ENCODE measurements at places on chromosomes 13 and 19.
A peak's percentile ranks its signal among the peaks of the same experiment; 100 is the strongest.

DNA sequence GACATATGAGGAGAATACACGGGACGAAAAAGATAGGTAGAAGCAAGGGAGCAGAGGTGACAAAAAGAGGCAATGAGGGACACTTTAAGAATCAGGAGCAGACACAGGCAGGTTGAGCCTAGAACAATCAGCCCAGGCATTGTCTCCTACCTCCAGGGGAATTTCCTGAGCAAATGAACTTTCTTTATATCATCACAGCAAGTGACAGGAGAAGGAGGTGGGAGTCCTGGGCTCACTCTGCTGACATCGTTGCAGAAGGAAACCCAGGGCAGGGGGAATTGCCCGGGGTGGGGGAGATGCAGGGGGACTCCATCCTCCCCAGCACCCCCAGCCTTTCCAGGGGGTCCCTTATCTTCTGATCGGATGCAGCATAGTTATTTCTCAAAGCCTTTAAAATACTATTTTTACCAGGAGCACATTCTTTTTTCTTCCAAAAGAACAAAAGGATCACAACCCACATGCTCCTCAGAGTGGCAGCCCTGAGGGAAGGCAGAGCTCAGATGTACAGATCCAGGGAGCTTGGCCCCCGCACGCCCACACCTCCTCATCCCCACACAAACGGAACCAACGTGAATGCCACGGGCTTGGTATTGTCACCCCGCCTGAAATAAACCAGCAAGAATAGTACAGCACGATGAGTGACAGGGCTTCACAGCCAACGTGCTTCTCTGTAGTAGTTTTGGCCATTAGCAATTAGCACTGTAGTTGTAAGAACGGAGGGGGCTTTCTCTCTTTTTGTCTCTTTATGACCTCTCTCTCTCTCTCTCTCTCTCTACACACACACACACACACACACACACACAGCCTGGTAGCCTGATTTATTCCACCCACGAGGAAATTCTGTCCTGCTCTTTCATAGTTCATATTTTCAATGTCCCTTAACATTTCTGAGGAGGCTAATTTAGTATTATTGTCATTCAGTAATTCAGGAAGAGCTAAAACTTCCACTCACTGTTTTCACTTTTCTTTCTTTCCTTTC, 169.5 kb upstream of the UBL3 start:
- no peak for DNase-seq

DNA sequence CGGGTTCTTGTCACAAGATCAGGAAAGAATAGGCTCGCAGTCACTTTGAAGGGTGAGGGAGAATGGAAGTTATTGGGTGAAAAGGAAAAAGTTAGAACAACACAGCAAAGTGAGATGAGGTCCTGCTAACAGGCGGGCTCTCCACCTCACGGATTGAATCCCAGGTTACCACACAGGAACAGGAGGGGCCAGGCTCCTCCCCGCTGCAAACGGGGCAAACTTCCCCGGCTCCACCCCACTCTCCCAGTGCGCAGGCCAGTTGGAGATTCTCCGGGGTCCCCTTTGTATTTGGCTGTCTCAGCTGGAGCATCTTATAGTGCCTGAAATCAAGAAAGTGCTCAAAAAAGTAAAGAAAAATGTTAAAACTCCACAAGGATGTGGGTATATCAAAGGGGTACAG, 78.3 kb upstream of the IPO5 start:
- DNase-seq, result no peak

DNA sequence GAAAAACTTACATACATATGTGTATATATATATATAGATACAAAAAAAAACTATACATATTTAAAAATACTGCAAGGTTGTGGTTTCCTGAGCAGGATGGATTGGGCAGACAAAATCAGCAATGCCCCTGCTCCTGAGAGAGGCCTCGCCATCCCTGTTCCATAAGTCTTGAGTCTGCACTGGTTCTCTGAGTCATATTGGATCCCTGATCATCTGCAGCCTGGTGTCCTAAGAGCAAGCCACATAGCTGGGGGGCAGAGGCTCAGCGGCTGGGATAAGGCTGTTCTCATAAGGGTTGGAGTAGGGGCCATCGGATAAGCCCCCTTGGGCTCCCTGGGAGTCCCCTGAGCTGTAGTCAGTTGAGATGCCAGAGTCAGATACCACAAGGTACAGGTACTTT, 3.3 kb downstream of the SWSAP1 start:
- no peak for DNase-seq

- DNase-seq, result no peak
Measured at GRCh38 chr19:3722443-3723109, 14.4 kb downstream of the TJP3 start.

DNA sequence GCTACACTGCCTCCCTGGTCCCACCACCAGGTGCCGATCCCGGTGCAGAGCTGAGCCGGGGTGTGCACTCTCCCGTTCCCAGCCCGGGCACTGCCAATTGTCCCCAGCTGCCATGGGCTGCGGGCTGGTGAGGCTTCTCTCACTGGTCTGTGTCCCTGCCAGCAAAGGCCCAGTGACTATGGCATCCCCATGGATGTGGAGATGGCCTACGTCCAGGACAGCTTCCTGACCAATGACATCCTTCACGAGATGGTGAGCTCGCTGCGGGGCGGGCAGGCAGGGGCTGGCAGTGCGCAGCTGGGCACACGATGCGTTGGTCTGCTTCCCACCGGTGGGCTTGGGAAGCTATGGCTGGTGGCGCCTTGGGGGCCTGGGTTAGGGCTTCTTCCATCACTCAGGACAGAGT, 14.6 kb downstream of the MPND start:
- DNase-seq, result no peak

- DNase-seq, result no peak
Measured at GRCh38 chr13:58960888-58961287, 1202.8 kb downstream of the DIAPH3 start.

DNA sequence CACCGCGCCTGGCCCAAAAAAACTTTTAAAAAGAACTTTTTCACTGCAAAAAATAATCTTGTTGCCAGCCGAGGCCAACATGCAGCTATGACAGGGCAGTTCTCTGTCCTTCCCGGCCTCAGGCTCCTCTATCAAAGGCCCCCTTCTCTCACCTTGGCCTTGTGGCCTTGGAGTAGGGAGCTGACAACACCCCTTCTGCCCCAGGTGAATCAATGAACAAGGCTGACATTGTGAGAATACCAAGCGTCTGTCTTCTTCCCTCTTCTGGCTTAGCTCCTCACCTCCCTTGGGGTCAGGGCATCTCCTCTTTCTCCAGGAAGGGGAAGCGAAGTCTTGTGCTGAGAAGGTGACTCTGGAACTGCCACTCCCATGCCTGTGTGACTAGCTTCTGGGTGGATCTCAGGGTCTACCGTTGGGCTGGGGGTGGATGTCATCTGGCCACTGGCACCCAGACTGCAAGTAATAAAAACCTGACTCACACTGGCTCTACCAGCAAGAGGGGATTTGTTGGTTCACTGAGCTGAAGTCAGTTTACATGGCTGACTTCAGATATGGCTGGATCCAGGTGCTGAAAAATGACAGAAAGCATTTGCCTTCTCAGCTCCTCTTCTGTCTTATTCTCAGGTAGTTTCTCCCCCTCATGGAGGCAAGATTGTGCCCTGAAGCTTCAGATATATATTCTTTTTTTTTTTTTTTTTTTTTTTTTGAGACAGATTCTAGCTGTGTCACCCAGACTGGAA, 6.3 kb downstream of the C19orf38 start:
- DNase-seq, result no peak

GRCh38 chr19:1540365-1540925, 16.6 kb downstream of the PLK5 start:
- DNase-seq, result no peak

DNA sequence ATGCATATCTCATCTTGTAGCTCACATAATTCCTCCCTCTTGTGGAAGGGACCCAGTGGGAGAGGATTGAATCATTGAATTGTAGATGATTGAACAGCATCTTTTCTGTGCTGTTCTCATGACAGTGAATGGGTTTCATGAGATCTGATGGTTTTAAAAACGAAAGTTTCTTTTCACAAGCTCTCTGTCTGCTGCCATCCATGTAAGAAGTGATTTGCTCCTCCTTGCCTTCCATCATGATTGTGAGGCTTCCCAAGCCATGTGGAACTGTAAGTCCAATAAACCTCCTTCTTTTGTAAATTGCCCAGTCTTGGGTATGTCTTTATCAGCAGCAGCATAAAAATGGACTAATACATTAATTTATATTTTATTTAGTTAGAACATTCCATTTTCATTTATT, 19.6 kb upstream of the ZNF675 start:
- no peak for DNase-seq

DNA sequence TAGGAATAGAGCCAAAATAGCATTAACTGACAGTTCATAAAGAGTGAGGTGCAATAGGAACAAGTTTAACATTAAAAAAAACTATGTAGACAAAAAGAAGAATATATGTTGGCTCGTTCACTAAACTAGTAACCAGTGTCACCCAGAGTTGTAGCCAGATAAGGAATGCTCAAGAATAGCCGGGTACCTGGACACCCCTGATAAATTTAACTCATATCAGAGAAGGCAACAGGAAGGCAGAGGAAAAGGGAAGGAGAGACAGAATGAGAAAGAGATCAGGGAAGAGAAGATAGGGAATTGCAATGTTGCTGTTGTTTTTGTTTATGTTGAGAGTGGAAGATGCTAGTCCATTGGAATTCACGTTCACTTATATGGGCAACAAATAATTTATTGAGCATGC, 31.6 kb upstream of the KATNAL1 start:
- no peak for DNase-seq

GRCh38 chr19:37936166-37936565, 29.2 kb downstream of the SIPA1L3 start:
- no peak for DNase-seq

DNA sequence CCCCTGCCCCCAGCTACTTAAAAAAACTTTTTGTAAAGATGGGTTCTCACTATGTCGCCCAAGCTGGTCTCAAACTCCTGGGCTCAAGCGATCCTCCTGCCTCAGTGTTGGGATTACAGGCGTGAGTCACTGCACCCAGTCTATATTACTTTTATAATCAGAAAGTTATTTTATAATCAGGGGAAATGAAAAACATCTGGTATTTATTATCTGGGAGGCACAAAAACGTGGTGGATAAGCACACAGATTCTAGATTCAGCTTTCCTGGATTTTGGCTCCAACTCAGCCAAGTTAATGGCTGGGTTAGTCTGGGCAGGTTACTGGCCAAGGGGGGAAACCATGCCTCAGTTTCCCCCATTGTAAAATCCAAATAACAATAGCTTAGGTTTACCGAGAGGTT, 24.7 kb downstream of the KEAP1 start:
- DNase-seq, result no peak

GRCh38 chr13:98741741-98742435, 10.6 kb downstream of the SLC15A1 start:
- DNase-seq, result no peak

DNA sequence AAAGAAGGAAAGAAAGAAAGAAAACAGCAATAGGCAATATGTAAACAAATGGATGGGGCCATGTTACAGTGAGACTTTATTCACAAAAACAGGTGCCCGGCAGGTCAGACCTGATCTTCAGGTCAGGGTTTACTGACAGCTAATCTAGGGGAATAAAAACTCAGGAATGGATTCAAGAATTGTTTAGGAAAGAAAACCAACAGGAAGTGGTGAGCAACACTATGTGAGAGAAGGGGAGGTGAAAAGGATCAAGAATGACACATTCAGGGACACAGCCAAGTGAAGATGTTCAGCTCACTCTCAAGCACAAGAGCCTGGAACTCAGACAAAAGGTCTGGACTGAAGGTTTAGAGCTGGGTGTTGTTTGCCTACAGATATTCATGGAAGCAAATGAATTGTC, 244.5 kb downstream of the EFNB2 start:
- no peak for DNase-seq

- no peak for DNase-seq
Measured at GRCh38 chr13:106449096-106449495, 86.4 kb downstream of the EFNB2 start.

- DNase-seq, result no peak
Measured at GRCh38 chr19:47891923-47892666, 6.0 kb upstream of the SULT2A1 start.

DNA sequence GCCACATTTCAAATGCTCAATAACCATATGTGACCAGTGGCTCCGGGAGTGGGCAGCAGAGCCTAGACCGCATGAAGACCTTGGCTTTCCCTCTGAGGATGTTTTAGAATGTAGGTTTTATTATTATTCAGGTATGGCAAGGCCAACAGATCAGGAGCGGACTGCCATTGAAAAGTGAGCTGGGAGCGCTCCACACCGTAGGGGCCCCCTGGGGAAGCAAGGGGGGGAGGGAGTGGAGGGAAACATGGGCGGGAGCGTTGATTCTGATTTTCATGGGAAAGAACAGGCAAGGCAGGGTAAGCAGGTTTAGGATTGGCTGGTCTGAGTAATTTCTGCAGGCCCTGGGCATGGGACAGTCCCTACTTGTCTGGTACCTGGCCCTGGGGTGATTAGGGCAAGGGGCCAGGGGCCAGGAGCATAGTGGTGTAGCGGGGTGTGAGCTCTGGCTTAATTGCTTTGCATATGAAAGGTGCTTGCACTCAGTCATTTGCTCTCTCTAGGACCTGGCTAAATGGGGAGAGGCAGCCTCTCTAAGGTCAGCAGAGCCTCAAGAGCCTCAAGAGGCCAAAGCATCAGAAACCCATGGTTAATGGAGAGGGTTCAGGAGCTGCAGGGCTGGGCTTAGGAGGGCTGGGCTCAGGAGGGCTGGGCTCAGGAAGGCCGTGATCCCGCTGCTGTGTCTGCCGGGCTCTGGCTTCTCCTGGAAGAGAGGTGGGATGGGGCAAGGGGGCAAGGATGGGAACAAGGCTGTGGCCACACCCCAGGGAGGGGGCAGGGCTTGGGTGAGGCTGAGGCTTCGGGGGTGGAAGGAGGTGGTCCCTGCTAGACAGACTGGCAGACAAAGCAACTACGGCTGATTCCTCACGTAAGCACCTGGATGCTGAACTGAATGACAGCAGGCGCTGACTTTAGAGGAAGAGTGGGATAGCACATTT, 82.0 kb upstream of the WASF3 start:
- no peak for DNase-seq

- DNase-seq, result no peak
Measured at GRCh38 chr19:53958823-53959757, 3.6 kb upstream of the CACNG8 start.

DNA sequence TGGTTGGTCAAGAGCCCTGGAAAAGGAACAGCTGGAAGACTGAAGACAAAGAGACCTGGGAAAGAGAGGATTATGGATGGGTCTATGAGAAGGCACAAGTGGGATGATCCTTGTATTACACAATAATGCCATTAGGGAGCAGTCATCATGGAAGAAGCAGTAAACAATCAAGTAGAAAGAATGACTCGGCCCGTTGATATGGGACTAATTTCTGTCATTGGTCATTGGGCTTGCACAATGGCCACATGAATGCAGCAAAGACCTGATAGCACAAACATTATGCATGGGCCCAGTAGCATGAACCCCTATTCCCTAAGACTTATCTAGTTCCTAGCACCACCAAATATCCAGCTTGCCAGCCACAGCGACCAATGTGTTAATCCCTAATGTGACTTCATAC, 390.3 kb upstream of the ZNF507 start:
- no peak for DNase-seq

- DNase-seq, result no peak
Measured at GRCh38 chr19:48646722-48647216, 782 bp upstream of the CA11 start.

- no peak for DNase-seq
Measured at GRCh38 chr19:6098574-6098973, 11.7 kb downstream of the RFX2 start.

GRCh38 chr19:57103573-57104277, 16.1 kb upstream of the USP29 start:
- DNase-seq, result peak; percentile 22

Data from stimulated activated CD4-positive, alpha-beta T cell treated with anti-CD3 and anti-CD28 coated beads, Interleukin-2, amount 100 ng/mL, for 48 hours (primary cell).